ENCODE measurements at places on chromosomes 7 and 10. TPM values are rescaled to one million over a fixed set of nuclear protein-coding genes. Genes with fewer than 3 reads are reported as not detected.

The ZFYVE27 gene
- total RNA-seq, result 12.8 TPM

The DPP6 gene
- total RNA-seq, result not detected

GRCh38 chr7:64873517-64873916, 29.6 kb upstream of the ZNF273 start:
- DNase-seq, result no peak

- DNase-seq, result no peak
Observed at GRCh38 chr7:43353902-43354301, 229.0 kb upstream of the STK17A start.

Measured in IMR-90 (cell line).